Left renal cortex interstitium (tissue), 4 donors: ENCODE measurements at places on chromosomes 12 and 14. TPM values are rescaled to one million over a fixed set of nuclear protein-coding genes. Genes with fewer than 3 reads are reported as not detected.

DNA sequence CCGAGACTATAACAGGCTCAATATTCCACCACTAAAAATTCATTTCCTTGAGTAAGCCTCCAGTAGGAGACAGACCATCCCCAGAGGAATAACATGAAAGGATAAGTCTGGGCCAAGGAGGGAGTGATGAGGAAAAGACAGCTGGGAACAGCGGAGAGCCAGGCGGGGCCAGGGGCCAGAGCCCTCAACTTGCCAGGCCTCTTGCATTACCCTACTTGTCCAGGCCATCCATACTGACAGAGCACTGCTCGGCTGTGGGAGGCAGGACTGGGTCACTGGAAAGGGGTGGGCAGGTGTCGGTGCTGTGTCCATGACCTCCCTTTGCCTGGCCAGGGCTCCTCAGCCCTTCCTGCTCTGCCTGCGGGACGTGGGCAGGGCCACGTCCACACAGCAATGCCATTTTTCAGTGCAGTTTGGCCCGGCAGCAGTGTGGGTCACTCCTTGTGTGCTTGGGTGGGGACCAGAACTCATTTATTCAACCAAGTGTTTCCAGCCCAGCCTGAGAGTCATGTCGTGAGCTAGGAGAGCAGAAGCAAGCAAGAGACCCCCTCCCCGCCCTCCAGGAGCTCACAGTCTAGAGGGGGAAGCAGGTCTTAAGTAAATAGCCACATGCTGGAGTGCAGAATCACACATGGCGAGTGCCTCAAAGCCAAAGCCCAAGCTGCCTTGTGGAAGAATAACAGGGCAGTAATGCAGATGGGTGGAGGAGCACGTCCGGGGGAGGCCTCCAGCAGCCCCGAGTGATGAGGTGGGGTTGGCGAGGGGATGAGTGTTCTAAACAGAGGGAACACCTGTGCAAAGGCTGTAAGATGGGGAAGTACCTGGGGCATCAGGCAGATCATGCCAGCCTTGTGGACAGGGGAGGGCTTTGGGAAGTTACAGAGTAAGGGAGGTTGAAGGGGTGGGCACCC lies 8.9 kb upstream of the FAIM2 start:
- no peak for DNase-seq

The FAM161B gene
- 14.1 TPM for polyA plus RNA-seq

The MVK gene
- polyA plus RNA-seq, result 23.5 TPM

The GSG1 gene
- polyA plus RNA-seq, result 0.51 TPM

- DNase-seq, result no peak
Observed at GRCh38 chr12:115850957-115851356, 426.5 kb downstream of the MED13L start.

The OVCH1 gene
- polyA plus RNA-seq, result 0.31 TPM

The TSPAN11 gene
- polyA plus RNA-seq, result 4.1 TPM

- no peak for DNase-seq
Observed at GRCh38 chr14:60760209-60760608, 25.6 kb downstream of the MNAT1 start.

DNA sequence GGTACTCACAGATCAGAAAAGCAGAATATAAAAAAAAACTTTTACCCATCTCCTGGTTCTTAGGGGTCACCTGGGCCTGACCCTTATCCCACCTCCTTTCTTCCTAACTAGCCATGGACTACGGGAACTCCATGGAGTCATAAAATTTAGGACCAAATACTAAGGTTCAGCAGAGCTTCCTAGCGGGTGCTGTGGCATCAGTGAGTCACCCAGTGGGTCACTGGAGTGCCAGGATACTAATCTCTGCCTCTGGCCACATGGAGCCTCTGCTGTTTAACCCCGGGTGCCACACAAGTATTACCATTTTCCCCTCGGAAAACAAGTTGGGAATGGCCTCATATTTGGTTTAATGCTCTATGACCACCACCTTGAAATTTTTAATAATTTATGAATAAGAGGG lies 6.9 kb downstream of the ZBTB39 start:
- no peak for DNase-seq

- no peak for DNase-seq
Observed at GRCh38 chr12:26265606-26266005, 70.2 kb downstream of the SSPN start.

The ASIC1 gene
- polyA plus RNA-seq, result 5.0 TPM

DNA sequence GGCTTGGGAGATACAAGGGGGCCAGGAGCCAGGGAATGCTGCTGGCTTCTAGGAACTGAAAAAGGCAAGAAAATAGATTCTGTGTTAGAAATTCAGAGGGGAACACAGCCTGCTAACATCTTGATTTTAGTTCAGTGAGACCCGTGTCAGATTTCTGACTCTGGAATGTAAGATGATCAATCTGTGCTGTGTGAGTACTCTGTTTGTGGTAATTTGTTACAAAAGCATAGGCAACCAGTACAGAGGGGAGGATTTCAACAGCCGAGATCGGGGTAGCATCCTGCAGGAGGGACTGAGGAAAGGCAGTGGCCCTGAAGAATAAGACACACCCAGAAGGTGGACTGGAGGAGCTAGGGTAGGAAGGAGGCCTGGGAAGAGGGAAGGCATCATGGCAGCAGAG lies 410.0 kb upstream of the CCDC196 start:
- no peak for DNase-seq

The HOXC13 gene
- not detected for polyA plus RNA-seq

DNA sequence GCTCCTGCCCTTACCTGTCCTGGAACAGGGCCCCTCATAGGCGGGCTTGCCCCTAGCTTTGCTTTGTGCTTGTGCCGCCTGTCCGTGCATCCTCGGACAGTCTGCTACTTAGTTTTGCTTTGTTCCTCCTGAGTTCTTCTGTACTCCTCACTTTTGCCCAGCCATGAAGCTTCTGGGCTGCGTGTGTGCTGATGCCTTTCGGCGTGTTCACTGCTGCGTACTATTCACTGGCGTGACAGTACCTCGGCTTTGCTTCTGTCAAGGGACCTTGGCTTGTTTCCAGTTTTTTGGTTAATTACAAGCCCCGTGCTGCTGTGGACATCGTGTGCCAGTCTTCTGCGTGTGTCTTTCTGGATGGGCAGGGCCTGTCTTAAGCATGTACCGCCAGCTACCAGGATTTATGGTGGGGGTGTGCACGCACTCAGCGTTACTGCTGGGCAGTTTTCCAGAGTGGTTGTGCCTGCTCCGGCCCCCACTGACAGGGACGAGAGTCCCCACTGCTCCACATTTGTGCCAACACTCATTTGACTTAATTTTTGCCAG lies 2.5 kb downstream of the PACS2 start:
- no peak for DNase-seq

DNA sequence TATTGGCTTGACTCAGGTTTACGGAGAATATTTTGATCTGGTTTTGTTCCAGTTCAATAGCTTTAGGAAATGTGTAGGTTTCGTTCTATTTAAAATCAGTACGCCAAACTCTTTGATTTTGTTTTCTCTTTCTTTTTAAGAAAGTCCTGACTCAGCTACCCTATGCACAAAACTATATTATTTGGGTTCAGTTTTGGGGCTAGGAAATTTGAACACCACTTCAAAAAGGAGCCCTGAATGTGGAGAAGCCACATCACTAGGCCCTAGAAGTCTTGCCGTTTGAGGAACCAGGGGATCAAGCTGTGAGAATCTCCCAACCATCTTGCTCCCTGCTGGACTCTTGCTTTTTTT lies 168.2 kb upstream of the BCL2L14 start:
- DNase-seq, result no peak

DNA sequence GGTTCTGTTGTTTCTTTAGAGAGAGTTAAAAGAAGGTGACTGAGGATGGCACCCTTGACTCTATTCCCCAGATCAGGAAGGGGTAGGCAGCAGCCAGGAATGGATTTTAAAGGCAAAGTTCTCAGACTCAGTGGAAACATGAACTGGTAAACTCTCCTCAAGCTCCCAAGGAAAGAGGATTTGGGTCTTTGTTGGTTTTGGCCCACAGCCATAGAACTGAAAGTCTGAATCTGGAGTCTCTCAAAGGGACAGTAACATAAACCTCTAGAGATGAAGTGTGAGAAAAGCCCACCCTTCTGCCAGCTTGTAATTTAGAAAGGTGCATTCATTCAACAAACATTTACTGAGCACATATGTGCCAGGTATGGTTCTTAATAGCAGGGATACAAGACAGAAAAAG lies 28.6 kb upstream of the BLTP3B start:
- DNase-seq, result no peak
